Activated T-helper 1 cell treated with anti-CD3 and anti-CD28 coated beads, Interleukin-12 subunit alpha, Interleukin-12 subunit beta, Interleukin-2, Interleukin-4 antibody, amounts not matched to agents 30 ng/mL and 10 ng/mL and 1 ng/mL, durations not matched to agents 14 hours and 24 hours and 36 hours (primary cell): ENCODE measurements at places on chromosomes 3 and 15. TPM values are rescaled to one million over a fixed set of nuclear protein-coding genes. Genes with fewer than 3 reads are reported as not detected.

Gene TERC
- 3.1 and 3.4 TPM in 2 replicates for total RNA-seq

DNA sequence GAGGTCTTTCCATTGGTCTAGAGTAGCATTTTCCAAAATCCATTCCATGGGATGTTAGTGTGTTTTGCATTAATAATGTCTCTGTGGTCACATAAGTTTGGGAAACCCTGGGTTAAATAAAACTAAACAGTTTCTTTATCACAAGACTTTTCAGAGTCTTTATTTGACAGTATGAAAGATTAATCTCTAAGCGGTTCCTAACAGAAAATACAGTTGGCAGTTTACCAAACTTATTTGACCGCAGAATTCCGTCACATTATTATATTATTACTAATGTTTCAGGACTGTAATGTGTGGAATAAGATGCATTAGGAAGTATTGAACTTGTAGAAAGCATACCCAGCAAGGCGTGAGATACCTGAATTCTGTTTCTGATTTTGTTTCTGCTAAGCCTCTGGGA is 71.5 kb upstream of the ADAMTSL3 start:
- H3K27ac ChIP-seq, result no peak overlapping the region
- no peaks in the 10 kb centered on the region for H3K27me3 ChIP-seq
- no peaks in the 10 kb centered on the region for H3K4me1 ChIP-seq
- H3K4me3 ChIP-seq, result no peak overlapping the region
- no peak for DNase-seq

DNA sequence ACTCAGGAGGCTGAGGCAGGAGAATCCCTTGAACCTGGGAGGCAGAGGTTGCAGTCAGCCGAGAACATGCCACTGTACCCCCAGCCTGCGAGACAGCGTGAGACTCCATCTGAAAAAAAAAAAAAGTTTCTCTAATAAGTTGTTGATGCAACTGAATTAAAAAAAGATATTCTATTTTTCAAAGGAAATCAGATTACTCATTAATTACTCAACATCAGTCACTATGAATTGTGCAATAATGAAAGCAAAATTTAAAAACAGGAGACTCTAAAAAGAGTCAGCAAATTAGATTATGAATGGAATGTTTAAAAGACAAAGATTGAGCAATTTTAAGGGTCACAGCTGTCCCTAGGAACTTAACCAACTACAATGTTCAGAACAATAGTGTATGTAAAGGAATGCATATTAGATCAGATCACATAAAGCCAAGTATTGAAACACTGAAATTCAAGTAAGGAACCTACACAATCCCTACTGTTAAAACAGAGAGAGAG is 60.2 kb upstream of the SLC4A7 start:
- H3K4me3 ChIP-seq, result no peak overlapping the region
- DNase-seq, result no peak
- H3K27me3 ChIP-seq, result no peaks in the 10 kb centered on the region
- no peak overlapping the region for H3K27ac ChIP-seq
- H3K4me1 ChIP-seq, result no peaks in the 10 kb centered on the region

- H3K27me3 ChIP-seq, result peaks cover 6% of the 10 kb centered on the region
- DNase-seq, result no peak
- H3K4me1 ChIP-seq, result no peaks in the 10 kb centered on the region
- no peaks in the 10 kb centered on the region for H3K36me3 ChIP-seq
These were observed 25.3 kb upstream of the C15orf61 start for GRCh38 chr15:67495585-67495984.

Gene DIS3L
- 47.7 and 56.0 TPM in 2 replicates for total RNA-seq

Gene TRH
- not detected in 2 replicates for total RNA-seq

Gene TRPM1
- total RNA-seq, result not detected in 2 replicates

DNA sequence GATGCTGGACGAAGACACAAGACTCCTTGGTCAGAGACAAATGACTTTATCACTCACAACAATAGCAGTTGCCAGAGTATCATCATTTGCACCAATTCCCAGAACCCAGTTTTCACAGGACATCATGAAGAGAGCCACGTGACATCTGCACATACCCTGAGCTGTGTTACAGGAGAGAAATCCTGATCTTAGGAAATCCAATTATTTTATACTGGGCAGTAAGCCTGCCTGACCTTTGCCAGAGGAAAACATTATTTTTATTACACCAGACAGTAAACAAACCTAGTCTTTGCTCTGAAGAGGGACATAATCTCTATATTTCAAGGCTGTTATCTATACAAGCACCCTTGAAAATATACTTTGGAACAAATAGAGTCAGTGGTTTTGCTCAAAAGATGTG is 77.4 kb downstream of the ZBBX start:
- no peaks in the 10 kb centered on the region for H3K4me1 ChIP-seq
- H3K27ac ChIP-seq, result no peak overlapping the region
- H3K27me3 ChIP-seq, result no peaks in the 10 kb centered on the region
- no peaks in the 10 kb centered on the region for H3K36me3 ChIP-seq
- no peak overlapping the region for H3K4me3 ChIP-seq
- DNase-seq, result no peak

DNA sequence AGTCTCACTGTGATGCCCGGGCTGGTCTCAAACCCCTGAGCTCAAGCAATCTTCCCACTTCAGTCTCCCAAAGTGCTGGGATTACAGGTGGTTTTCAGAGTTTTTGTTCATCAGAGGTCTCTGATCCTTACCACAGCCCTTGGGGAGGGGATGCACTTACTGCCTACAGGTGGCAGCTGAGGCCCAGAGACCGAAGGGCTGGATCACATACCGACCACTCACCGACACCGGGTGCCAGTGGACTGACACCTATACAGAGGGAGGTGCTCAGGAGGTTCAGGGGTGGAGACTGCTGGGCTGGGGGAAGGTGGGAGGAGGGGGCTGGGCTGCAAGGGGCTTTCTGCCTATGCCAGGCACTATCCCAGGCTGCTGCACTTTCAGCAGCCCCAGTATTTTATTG is 19.5 kb downstream of the DUSP7 start:
- no peaks in the 10 kb centered on the region for H3K4me1 ChIP-seq
- H3K36me3 ChIP-seq, result no peaks in the 10 kb centered on the region
- no peak for DNase-seq
- peaks cover 2% of the 10 kb centered on the region for H3K27me3 ChIP-seq
- H3K27ac ChIP-seq, result no peak overlapping the region
- H3K4me3 ChIP-seq, result no peak overlapping the region

Gene SEMA6D
- not detected in 2 replicates for total RNA-seq
